B cell (primary cell): ENCODE measurements at places on chromosomes 11 and 22. TPM values are rescaled to one million over a fixed set of nuclear protein-coding genes. Genes with fewer than 3 reads are reported as not detected.

OR6M1 gene
- total RNA-seq, result not detected in 2 replicates

GRCh38 chr11:128559496-128560103 is 27.8 kb downstream of the ETS1 start:
- DNase-seq, result no peak
- H3K4me1 ChIP-seq, result peaks cover 37% of the 10 kb centered on the region
- no peak overlapping the region for H3K27ac ChIP-seq
- no peak overlapping the region for H3K4me3 ChIP-seq
- no peaks in the 10 kb centered on the region for H3K36me3 ChIP-seq
- H3K27me3 ChIP-seq, result no peaks in the 10 kb centered on the region

GRCh38 chr11:27894552-27894951 is 194.3 kb upstream of the BDNF start:
- H3K4me1 ChIP-seq, result no peaks in the 10 kb centered on the region
- H3K4me3 ChIP-seq, result no peak overlapping the region
- no peaks in the 10 kb centered on the region for H3K36me3 ChIP-seq
- H3K27me3 ChIP-seq, result no peaks in the 10 kb centered on the region

- H3K27ac ChIP-seq, result peak overlapping the region; percentile 8
- peak overlapping the region; percentile 34 for H3K4me3 ChIP-seq
- H3K4me1 ChIP-seq, result peaks cover 38% of the 10 kb centered on the region
- H3K36me3 ChIP-seq, result no peaks in the 10 kb centered on the region
Observed at GRCh38 chr11:2268729-2269600, 1.4 kb downstream of the ASCL2 start.

ACTN3 gene
- 0.17 TPM in 1 of 2 replicates, not detected in the other for total RNA-seq

DNA sequence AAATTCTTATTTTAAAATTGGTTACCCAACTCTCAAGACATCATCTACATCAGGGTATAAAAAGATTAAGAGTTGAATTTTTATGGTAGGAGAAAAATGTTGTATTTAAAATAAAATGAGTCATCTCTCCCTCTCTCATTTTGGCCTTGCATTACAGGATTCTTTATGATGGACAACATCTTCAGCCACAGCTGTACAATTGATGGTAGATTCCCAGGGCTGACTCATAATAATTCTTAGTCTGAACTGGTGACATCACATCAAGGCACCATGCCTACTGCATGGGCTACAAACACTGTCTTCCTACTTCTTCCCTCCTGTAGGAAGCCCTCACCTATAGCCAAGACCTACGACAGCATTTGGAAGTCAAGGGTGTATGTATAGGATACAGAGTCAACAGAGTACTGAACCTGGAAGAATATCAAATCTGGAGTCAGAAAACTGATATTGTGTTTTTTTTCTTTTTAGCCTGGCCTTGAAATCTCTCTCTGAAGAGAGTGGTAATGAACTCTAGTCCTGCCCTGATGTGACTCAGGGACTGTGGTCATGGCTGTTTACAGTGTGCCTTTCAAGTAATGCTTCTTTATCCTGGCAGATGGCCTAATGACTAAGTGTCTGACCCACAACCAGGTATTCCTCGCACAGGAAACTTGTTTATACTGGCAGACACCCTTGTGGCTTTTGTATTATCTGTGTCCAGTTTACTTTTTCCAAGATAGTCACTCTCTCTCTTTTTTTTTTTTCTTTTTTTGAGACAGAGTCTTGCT is 32.5 kb downstream of the MRGPRX2 start:
- no peak overlapping the region for H3K4me3 ChIP-seq
- H3K27me3 ChIP-seq, result no peaks in the 10 kb centered on the region
- H3K36me3 ChIP-seq, result no peaks in the 10 kb centered on the region
- DNase-seq, result no peak

HORMAD2 gene
- not detected in 2 replicates for total RNA-seq

- DNase-seq, result no peak
- H3K4me1 ChIP-seq, result peaks cover 18% of the 10 kb centered on the region
Observed at GRCh38 chr11:33863418-33864172, 28.3 kb downstream of the LMO2 start.

GRCh38 chr11:27025957-27026733 is 14.5 kb upstream of the BBOX1 start:
- H3K36me3 ChIP-seq, result no peaks in the 10 kb centered on the region
- no peaks in the 10 kb centered on the region for H3K4me1 ChIP-seq
- no peak overlapping the region for H3K27ac ChIP-seq
- no peaks in the 10 kb centered on the region for H3K27me3 ChIP-seq

DAGLA gene
- total RNA-seq, result 0.07 TPM in 1 of 2 replicates, not detected in the other
